ENCODE measurements at places on chromosomes 13 and 19.

DNA sequence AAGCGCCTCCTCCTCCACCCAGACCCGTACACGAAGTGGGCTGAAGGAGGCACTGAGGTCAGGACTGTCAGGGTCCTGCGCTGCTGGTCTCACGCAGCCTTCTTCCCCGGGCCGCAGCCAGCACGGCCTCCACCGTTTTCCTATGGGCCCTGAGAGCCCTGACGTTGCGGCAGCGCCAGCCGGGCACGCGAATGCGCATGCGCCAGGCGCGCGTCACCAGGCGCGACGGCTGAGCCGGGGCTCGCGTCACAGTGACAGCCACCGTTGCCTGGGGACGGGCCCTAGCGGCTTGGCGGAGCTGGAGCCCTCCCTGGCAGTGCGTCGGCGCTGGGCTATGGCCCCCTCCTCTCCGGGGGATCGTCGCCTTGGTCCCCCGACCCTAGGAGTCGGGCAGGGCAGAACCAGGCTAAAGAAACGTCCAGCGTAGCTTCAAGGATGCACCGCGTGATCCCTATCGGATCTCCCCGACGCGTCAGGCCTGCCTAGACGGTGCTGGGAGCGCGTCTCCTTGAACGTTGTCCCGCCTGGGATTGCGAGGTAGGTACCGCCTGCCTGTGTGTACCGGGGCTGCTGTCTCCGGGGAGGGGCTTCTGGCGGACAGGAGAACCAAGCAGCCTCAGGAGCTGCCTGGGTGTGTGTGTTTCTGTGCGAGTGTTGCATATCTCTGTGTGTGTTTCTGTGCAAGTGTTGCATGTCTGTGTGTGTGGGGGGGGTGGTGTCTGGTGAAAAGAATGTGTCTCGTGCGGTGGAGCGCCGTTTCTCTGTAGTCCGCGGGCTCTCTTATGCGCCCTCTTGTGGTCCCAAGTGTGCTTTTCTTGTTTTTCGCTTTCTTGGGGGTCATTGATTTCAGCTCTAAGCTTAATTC, 43.2 kb downstream of the ZNF571 start:
- DNase-seq, result peak; percentile 56

- DNase-seq, result no peak
Observed at GRCh38 chr13:31054632-31055031, 107.1 kb downstream of the HSPH1 start.

GRCh38 chr13:30900952-30901749, 4.9 kb upstream of the MEDAG start:
- no peak for DNase-seq

DNA sequence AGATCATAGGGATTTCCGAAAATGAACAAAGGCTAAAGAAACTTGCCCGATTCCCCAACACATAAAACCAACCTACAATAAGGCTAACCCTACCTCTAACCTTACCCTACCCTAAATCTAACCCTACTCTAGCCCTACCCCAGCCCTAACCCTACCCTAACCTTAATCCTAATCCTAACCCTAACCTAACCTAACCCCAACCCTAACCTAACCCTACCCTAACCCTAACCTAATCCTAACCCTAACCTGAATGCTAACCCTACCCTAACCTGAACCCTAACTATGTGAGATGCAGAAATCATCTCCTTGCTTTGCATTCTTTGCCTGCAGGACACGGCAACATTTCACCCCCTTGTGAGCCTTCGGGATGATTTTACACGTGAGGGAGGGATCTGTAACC, 67.6 kb upstream of the SOX1 start:
- DNase-seq, result no peak
